ENCODE measurements at places on chromosomes 2 and 18.

DNA sequence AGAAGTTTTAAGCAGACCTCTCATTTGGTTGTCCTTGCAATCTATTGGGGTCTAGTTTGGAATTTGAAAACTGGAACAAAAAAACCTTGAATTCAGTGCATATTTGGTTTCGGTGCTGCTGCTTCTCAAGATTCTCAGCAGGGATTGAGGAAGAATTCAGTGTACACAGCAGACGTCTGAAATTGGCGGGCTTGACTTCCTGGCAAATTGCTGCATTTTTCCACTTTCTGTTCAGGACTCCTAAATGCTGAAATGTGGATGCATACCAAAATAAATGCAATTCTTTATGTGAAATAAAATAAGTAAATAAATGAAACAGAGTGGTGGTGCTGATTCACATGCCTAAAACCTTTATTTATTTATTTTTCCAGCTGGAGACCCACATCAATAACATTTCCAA is 332.4 kb upstream of the KYNU start:
- DNase-seq, result no peak

DNA sequence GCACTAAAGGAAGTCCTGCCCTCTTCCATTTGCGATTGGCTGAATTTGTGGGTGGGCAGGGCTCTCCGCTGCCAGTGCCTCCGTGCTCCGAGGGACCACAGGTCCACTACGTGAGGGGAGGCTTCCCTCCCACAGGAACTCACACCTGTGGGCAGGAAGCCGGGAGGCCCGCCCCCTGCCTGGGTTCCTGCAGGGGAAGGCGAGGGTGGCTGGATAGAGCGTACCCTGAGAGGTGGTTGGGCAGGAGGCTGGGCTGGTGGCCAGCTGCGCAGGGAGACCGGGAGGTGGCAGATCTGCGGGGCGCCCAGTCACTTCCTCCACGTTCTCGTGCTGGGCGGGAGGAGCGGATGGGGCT is 47.0 kb upstream of the PTH2R start:
- DNase-seq, result peak; percentile 23

- DNase-seq, result no peak
These were observed 591.9 kb downstream of the IRS1 start for GRCh38 chr2:226207671-226208070.

DNA sequence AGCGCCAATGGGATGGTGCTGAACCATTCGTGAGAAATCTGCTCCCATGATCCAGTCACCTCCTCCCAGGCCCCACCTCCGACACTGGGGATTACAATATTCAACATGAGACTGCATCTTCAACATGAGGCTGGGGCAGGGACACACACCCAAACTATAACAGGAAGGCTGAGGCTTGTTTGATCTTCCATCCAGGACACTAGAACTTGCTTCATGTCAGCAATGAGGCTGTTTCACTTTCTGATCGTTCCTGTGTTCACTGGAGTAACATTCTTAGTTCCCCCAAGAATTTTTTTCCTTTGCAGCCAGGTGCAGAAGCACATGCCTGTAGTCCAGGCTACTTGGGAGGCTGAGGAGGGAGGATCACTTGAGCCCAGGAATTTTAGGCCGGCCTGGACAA is 30.8 kb upstream of the SOX11 start:
- DNase-seq, result no peak

DNA sequence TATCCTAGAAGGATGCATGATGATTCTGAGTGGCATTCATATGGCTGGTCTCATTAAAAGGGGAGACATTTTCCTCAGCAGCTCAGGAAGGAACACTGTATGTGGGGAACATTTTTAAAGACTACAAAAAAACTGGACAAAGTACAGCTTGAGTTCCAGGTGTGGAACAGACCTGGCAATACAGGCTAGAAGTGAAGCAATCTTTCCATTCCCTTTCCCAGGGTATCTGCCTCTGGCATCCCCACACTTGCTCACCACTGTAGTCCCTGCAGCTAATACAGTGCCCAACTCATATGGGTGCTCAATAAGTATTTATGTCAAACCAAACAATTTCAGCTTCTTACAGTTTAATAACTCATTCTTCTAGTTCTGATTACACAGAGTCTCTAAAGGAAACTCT is 8.1 kb downstream of the RNF103 start:
- no peak for DNase-seq

DNA sequence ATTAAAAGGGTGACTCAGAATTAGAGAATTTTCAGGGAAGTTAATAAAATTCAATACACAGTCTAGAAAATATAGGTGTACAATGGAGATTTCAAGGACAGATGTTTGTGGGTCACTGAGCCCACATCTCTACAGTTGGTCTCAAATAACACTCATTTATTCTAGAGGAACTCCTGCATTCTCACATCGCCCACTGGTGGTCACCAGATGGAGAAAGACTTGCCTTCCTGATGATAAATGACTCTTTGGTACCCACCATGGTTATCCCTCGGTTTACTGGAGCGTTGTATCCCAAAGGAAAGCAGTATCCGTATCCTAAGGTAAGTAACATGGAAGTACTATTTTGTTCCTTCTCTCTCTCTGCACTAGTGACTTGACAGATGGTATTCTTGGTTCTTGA is 1297.1 kb downstream of the DPP10 start:
- DNase-seq, result no peak

- DNase-seq, result no peak
These were observed 40.5 kb downstream of the ANTXR1 start for GRCh38 chr2:69053416-69053965.

- DNase-seq, result no peak
These were observed 298.1 kb upstream of the REV1 start for GRCh38 chr2:99787769-99788382.

DNA sequence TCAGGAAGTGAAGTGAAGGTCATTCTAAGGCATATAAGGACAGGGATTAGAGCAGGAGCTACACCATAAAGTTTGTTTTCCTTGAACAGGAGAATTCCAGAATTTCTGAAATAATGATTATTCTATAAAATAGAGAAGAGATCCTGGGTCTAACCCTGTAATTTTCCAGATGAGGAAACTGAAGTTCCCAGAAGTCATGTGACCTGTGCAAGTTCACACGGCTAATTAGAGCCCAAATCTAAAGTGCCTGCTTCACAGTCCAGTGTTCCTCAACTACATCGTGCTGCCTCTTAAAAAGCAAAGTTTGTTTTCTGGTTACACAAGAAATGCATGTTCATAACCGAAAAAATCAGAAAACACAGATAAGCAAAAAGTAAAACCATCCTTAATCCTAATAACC is 34.9 kb downstream of the PLB1 start:
- no peak for DNase-seq

DNA sequence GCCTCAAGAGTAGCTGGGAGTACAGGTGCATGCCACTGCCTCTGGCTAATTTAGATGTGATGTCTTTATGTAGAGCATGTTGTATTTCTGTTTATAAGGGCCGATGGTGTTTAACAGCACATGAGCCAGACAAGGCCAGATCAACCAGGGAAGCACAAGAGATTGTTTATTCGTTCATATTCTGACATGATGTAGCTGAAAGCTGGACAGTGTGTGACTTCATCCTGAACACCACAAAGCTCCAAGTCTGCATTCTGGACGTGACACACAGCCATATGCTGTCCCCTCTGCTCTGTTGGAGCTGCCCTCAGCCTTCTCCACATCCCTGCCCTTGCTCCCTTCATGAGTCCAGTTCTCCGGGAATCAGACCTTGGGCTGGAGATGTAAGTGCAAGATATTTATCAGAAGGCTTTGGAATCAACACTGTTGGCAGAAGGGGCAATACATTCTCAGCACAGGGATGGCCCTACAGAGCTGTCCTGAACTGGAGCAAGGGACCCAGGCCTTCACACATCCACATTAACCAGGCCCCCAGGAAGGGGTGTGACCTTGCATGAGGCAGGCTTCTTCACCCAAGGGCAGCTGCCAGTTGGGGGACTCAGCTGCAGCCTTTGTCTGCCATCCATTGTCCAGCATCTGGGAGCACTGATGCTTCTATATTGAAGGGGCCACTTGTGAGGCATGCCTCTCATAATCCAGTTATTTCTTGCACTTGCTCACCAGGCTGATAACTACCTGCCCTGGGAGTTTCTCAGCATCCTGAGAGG is 38.5 kb downstream of the EDAR start:
- no peak for DNase-seq

DNA sequence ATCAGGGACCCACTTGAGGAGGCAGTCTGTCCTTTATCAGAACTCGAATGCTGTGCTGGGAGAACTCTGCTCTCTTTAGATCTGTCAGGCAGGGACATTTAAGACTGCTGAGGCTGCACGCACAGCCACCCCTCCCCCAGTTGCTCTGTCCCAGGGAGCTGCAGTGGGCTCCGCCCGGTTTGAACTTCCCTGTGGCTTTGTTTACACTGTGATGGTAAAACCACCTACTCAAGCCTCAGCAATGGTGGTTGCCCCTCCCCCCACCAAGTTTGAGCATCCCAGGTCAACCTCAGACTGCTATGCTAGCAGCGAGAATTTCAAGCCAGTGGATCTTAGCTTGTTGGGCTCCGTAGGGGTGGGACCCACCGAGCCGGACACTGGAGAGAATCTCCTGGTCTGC is 11.8 kb upstream of the LHCGR start:
- no peak for DNase-seq

GRCh38 chr2:113846429-113846828 is 43.5 kb upstream of the ACTR3 start:
- DNase-seq, result no peak

DNA sequence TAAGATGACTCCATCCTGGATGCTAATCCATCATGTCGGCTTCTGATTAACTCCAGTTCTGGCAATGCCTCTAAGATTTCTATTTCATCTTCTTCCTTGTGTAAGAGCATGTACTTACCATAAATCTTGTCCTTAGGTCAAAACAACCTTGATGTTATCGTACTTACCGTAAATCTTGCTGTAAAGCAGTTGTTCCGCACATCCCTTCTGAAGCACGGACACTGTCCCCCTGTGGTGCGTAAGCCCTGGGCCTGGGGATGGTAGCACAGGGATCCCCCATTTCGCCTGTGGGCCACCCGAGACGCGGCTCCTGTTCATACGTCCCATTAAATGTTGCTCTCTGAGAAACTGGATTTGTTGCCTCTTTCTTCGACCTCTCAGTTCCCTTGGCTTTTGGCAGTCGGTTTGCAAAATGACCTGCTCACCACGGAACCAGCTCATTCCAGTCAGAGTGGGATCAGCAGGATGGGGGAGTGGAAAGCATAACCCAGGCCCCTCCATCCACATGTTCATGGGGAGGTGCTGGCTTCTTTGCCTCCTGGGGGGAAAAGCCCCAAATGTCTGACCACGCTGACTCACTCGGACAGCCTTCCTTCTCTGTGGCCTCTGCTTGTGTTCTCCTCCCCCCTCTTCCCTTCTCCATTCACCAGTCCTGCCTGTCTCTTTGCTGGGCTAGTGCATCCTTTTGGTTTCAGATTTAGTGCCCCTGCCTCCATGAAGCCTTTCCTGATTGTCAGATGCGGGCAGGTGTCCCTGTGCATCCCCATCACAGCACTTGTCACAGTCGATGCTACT is 49.9 kb downstream of the RAB31 start:
- DNase-seq, result no peak

- DNase-seq, result no peak
These were observed 5.1 kb downstream of the SFT2D3 start for GRCh38 chr2:127706215-127706990.

DNA sequence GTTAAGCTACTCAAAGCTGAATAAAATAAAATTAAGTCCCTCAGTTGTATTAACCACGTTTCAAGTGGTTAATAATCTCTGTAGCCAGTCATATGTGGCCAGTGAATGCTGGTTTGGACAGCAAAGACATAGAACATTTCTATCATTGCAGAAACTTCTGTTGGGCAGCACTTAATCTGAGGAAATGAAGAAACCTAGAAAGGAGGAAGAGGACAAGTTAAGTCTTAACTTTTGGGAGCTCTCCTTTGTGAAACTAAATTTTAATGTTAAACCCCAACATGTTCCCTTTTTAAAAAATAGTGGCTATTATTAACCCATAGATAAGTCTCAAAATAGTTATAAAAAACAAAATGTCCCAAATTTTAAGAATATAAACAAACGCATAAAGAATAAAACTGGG is 421.3 kb downstream of the ARHGAP15 start:
- DNase-seq, result no peak

- no peak for DNase-seq
These were observed 101.0 kb downstream of the HS6ST1 start for GRCh38 chr2:128217671-128218070.

DNA sequence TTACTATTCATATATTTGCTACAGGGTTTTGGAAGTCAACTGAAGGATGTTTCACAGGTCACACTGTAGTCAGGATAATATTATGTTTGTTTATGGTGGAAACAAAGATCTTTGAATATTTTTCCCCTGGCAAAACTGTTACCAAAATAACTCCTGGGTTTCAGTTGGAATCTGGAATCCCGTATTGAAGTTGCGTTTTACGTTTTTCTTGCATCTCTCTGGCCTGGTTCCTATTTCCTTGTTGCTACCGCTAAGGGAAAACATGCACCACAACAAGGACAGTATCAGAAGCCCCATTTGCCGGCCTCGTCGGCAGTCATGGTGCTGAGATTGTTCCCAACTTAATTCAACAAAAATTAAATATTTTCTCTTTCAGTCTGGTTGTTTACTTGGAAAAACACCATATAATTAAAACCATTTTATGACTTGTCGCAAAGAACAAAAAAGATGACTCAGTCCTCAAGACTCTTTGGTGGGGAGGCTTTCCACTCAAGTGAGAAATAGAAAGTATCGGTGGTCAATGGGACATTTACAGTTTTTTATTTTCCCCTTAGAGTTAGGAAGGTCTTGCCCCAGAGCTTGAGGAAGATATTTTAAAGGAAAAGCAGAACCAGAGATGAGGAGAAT is 42.3 kb downstream of the EN1 start:
- no peak for DNase-seq

DNA sequence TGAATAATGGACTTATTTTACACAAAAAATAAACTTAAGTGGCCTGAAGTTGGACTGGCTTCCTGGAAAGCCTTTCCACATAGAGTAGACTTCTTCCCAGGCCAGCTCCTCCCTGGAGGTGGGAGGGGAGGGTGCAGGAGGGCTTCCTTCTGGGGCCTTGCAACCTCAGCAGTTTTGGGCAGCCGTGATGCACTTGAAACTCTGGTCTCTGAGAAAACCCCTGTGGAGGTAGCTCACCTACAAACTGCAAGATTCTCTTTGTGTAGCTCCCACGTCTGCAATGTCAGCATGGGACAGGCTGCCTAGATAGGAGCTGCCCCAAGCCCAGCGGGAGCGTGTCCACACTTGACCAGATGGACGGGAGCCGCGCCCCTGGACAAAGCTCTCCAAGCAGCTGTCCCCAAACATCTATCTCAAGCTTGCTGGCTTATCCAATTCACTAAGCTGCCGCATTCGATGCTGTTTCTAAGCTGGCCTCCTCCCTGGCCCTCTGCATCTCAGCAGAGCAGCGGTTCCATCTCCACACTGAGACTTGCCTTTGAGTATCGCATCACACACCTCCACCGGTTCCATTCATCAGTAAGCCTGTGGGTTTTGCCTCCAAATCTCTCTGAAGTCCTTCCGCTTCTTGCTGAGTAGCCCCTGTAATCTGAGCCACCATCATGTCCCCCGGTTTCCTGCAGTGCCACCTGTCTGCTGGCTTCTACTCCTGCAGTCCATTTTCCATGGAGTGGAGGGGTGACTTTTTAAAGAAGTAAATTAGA is 1.6 kb upstream of the LPIN1 start:
- DNase-seq, result peak; percentile 30

- no peak for DNase-seq
These were observed at the start of gene ACADL for GRCh38 chr2:210224941-210225672. Gene ACADL, minus strand, starts transcription at chr2:210225447. Its CDS starts 184 bp downstream, at chr2:210225263.
